ENCODE measurements at places on chromosomes 2 and 18.

GRCh38 chr2:111035830-111036441 is 84.8 kb upstream of the BCL2L11 start:
- no peak for DNase-seq

GRCh38 chr2:177551989-177552421 is 159.4 kb downstream of the AGPS start:
- no peak for DNase-seq

GRCh38 chr18:12028674-12029073 is 47.4 kb downstream of the IMPA2 start:
- DNase-seq: no peak

DNA sequence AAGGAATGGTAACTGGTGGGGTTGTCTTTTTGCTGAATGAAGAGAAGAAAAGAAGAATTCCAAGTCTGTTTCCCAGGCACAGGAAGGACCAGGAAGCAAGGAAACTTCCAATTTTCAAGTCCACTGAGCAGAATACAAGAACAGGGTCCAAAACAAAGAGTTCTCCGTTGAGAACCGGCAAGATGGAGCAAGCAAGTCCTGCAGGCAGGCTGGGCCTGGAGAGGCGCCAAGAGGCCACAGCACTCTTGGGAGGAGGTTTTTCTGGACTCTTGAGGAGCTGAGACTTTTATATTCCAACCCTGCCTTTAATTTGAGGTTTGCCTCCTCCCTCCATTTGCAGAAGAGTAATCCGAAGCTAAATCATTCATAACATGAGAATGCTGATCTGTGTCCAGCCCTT is 224.5 kb downstream of the IKZF2 start:
- DNase-seq: no peak

- DNase-seq: no peak
These were observed 83.3 kb downstream of the LIMS1 start for GRCh38 chr2:108617617-108618016.

DNA sequence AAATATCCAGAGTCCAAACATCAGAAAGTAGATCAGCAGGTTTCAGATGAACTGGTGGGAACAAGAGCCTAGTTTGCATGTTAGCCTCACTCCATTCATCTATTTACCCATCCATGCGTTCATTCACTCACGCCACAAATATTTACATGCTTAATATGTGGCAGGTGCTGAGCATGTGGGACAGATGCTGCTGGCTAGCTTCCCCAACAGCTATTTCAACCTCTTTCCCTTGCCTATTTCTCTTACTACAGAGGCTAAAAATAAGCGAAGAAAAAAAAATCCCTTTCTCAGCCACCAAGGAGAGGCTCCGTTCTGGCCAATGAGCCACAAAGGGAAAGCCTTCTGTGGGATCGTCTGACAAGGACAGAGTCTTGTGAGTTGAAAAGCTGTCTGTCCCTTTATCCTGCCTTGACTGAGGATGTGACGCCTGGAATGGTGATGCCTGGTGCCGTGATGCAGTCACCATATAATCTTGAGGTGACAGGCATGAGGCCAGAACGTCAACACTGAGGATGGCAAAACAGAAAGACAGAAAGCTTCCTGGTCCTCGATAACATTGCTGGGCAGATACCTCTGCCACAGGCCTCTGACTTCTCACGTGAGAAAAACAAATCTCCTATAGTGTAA is 78.2 kb downstream of the KCTD1 start:
- no peak for DNase-seq

Data from iPS DF 6.9 (cell line).